Central memory CD8-positive, alpha-beta T cell (primary cell): ENCODE measurements at places on chromosomes 6 and 20.

- H3K36me3 ChIP-seq: peaks cover 27% of the 10 kb centered on the region
- H3K4me3 ChIP-seq: no peak overlapping the region
- no peaks in the 10 kb centered on the region for H3K27me3 ChIP-seq
- peak overlapping the region; percentile 10 for H3K27ac ChIP-seq
- no peak for DNase-seq
These were observed 133.8 kb downstream of the PRND start for GRCh38 chr20:4855555-4855954.

DNA sequence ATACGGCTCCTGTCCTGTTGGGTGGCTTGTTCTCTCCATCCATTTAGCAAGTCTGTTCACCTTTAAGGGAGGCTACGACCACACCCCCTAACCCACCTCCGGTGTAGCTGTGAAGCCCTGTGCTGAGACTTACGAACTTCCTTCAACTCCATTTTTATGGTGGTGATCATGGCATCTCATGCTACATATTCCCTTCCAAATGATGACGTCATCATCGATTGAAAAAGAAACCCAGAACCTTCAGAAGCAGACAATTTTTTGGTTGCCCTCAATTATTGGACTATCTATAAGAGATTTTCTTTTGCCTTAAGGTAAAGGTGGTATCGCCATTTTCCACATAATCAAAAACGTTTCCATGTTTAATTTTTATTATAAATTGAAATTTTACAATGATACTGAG, 389.0 kb downstream of the CBLN4 start:
- H3K4me1 ChIP-seq: no peaks in the 10 kb centered on the region
- no peak for DNase-seq
- no peaks in the 10 kb centered on the region for H3K27me3 ChIP-seq
- no peak overlapping the region for H3K27ac ChIP-seq
- no peaks in the 10 kb centered on the region for H3K36me3 ChIP-seq
- H3K4me3 ChIP-seq: no peak overlapping the region

GRCh38 chr6:100342830-100343229, 121.9 kb downstream of the SIM1 start:
- no peak for DNase-seq
- no peak overlapping the region for H3K27ac ChIP-seq
- H3K4me1 ChIP-seq: peaks cover 2% of the 10 kb centered on the region
- no peak overlapping the region for H3K4me3 ChIP-seq

- H3K27me3 ChIP-seq: peaks cover 22% of the 10 kb centered on the region
- H3K27ac ChIP-seq: no peak overlapping the region
- no peaks in the 10 kb centered on the region for H3K36me3 ChIP-seq
These were observed 125.3 kb downstream of the SYCP2 start for GRCh38 chr20:59807909-59808728.

- no peak overlapping the region for H3K27ac ChIP-seq
- peaks cover 13% of the 10 kb centered on the region for H3K36me3 ChIP-seq
- H3K4me1 ChIP-seq: peaks cover 27% of the 10 kb centered on the region
These were observed 2.3 kb downstream of the TENT5A start for GRCh38 chr6:81750200-81750599.
